ENCODE measurements at places on chromosomes 11 and 22.

- DNase-seq, result no peak
Observed at GRCh38 chr11:13857828-13858227, 104.7 kb upstream of the SPON1 start.

- no peak for DNase-seq
Observed at GRCh38 chr11:115806056-115806455, 301.8 kb upstream of the CADM1 start.

DNA sequence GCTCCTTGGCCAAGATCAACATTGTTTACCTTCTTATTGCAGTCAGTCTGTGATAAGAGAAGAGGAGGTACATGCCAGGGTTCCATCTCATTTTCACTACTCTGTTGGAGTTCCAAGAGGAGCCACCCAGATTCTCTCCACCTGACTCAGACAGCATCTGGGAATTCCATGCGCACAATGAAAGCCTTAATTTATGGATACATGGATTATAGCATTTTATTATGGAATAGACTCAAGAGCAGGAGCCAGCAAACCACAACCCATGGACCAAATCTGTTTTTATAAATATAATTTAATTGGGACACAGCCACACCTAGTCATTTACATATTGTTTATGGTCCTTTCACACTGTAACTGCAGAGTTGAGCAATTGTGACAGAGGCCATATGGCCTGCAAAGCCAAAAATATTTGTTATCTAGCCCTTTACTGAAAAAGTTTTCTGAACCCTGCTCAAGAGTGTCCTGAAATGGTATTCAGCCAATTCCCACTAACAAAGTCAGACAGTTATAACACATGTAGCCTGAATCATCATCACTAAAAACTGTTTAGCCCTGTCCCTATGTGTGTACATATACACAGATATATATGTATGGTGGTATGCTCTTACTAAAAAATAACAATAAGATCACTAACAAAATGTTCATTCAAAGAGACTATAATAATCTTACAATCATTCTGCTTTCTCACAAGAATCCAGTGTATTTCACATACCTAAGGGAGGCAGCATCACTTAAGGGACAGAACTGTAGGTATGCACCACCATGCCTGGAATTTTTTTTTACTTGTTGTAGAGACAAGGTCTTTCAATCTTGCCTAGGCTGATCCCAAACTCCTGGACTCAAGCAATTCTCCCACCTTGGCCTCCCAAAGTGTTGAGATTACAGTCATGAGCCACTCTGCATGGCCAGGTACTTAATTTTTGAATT, 104.5 kb upstream of the TEAD1 start:
- peak; percentile 14 for DNase-seq

DNA sequence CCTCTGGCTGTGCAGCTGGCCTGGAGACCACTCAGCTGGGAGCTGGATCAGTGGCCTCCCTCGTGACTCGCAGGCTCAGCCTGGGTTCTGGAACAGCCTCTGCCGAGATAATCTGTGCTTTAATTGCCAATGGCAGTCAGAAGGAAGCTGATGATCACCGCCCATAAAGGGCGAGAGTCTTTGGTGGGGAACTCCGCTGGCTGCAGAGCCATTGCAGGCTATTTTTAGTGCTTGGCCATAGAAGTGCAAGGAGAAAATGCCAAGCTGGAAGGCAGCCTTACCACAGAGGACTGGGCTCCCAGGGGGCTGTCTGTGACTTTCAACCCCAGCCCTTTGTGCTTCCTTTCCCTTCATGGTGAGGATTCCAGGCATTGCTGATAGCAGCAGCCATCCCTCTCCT, 62.2 kb upstream of the TENM4 start:
- DNase-seq, result no peak

GRCh38 chr22:38868886-38869381, 3.1 kb downstream of the CBX6 start:
- DNase-seq, result peak; percentile 74

- no peak for DNase-seq
Observed at GRCh38 chr22:49364398-49364797, 463.3 kb downstream of the BRD1 start.

DNA sequence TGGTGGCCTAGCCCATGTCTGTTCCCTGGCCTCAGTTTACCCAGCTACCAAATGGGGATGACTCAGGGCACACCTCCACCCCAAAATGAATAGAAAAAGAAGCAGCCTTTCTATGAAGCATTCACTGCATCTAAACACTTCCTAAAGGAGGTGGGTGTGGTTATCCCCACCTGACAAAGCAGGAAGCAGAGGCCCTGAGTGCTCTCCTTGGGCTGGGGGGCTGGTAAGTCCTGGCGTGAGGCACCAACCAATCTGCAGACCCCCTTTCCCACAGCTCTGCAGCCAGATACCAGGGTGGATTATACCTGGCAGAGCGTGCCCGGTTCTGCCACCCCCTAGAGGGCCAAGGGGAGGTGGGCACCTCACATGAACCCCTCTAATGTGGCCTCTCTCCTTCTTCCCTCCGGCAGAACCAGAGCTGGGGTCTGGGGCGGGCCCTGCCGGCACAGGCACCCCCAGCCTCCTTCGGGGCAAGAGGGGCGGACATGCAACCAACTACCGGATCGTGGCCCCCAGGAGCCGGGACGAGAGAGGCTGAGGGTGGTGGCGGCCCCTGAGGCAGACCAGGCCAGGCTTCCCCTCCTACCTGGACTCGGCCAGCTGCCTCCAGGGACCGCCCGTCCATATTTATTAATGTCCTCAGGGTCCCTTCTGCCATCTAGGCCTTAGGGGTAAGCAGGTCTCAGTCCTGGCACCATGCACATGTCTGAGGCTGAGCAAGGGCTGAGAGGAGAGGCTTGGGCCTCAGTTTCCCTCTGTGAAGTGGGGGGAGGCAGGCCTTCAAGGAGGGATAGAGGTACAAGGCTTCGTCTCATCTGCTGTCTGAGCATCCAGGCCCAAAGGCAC, 9.2 kb downstream of the RHBDD3 start:
- no peak for DNase-seq

- DNase-seq, result no peak
Observed at GRCh38 chr11:48011798-48012391, 31.5 kb downstream of the PTPRJ start.

GRCh38 chr22:33109514-33110430, 51.6 kb upstream of the SYN3 start:
- no peak for DNase-seq

- DNase-seq, result no peak
Observed at GRCh38 chr11:35178067-35178805, 39.3 kb downstream of the CD44 start.

DNA sequence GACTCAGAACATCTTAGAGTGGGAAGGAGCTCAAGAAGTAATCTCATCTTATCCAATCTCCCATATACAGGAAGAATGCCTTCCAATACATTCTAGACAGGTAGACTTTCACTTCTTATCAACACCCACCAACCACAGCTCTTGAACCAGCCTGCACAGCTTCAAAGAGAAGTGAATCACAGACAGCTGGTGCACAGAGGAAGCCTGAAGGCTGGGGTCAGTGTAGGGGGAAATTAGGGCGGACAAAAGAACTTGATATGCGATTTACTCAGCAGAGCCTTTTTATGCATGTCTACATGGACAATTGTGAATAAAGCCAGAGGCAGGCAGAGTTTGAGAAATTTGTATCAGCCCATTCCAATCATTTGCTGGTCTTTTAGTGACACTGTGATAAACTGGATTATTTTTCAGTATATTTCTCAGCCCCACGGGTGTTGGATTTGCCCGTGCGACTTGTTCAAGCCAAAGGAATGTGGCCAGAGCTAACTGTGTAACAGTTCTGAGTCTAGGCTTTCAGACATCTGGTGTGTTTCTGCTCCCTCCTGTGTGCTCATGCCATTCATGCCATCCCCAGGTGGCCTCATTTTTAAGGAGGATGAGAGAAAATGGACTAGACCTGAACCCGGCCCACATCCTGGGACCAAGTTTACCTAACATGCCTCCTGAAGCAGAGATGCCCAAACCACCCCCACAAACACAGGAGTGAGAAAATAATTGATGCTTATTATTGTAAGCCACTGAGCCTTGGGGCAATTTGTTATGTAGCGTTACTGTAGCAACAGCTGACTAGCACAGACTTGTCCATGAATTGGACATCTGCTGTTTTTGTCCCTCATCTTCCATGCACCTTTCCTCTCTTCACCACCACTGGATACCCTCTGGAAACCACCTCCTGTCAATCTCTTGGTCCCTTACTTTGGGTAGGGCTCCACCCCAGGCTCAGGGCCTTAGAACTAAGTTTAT, 137.5 kb upstream of the HSD17B12 start:
- DNase-seq, result no peak

DNA sequence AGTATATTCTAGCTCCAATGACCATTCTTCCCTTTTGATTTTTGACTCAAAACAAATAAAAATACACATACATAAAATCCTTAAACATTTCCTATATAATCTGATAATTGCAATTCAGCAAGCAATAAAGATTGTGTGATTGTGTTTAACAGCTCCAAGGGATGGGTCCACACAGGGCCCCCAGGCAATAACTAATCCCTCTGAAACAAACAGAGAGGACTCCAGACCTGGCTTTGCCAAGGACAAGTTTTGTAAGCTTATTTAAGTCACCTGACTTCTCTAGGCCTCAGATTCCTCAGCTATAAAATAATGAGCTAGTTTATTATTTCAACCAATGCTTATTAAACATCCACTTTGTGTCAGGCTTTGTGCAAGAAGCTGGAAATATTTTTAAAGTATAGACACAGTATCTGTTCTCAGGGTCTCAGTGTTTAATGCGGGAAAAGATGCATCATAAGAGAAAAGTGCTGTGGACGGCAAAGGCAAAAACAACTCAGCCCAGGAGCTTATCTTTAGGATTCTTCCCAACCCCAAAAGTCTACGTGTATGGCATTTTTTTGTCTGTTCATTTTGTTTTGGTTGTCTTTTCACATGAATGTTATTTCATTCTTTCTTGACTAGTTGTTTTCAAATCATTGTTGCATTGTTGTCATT, 20.1 kb downstream of the FZD4 start:
- no peak for DNase-seq

- no peak for DNase-seq
Observed at GRCh38 chr11:133545199-133545803, 13.0 kb upstream of the OPCML start.

DNA sequence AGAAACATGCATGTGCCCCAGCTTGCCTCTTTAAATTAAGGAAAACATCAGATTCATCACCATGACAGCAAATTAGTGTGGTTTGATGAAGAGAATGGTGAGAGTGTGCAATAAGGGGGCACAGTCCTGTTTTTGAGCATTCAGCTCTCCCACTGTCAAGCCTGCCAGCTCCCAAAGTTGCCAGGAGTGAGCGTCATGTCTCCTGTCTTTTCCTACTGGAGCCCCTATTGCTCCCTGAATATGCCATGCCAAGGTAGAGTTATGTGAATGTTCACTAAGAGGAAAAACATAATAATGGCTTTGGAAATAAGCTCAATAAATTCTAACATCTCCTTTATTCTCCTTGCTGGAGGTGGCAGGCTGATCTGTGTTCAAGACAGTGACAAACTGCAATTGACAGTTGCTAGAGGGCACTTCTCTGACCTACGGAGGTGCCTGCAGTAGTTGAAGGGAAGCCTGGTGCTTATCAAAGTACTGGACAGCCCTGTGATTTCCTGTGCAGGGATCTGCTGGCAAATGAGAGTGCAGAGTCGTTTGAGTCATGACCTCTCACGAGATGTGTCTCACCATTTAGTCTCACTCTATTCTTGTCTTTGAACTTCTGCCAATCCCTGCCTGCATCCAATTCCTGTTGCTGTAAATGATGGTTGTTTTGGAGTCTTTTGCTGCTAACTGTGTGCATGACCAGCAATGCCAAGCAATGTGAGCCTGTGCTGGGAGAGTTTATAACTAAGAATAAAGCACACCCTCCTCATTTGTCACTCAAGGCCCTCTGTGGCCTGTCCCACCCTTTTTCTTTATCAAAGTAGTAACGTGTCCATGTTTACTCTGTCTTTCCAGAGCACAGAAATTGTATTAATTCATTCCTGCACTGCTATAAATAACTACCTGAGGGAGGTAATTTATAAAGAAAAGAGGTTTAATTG, 34.8 kb downstream of the MRGPRX2 start:
- no peak for DNase-seq

DNA sequence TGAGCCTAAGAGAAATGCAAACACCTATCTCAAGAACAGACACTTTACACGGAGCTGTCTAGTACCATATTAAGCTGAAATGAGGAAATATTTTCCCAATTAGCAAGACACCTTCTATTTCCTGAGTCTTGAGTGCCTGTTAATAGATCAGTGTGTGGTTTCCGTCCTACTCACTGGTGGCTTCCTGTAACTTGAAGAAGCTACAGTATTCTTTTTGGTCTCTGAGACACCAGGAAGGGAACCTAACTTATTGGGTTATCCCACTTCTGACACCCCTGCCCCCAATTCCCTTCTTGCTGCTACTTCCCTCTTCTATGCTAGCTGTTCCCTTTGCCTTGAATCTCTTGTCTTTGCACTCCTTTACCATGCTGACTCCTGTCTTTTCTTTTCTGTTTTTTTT, 92.7 kb downstream of the FDX1 start:
- DNase-seq, result no peak

DNA sequence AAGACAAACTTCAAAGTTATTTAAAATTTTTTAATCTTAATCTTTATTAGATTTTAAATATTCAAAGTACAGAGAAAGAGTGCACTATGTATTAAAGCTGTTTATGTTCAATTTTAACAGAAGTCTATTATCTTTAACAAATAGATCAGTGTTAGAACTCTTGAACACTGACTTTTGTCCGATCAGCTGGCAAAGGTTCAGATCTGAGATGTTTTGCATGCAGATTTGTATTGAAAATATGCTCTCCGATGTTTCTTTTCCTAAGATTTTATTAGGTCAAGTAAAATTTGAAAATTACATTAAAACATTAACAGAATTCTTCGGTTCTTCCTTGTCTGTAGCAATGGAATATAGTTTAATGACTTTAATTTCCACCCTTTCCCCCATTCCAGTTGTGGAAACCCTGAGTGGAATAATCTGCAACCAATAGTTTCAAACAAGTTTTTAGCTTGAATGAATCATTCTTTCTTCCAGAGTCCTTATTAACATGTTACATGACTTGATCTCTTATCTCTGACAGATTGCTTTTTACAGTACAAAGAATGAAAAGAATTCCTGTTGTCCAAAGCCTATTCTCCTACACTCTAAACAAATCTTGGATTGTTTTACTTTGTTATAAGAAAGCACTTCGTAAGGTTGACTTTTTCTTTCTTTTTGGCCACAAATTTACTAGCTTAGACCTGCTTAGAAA, 11.4 kb upstream of the TCP11L1 start:
- DNase-seq, result no peak

DNA sequence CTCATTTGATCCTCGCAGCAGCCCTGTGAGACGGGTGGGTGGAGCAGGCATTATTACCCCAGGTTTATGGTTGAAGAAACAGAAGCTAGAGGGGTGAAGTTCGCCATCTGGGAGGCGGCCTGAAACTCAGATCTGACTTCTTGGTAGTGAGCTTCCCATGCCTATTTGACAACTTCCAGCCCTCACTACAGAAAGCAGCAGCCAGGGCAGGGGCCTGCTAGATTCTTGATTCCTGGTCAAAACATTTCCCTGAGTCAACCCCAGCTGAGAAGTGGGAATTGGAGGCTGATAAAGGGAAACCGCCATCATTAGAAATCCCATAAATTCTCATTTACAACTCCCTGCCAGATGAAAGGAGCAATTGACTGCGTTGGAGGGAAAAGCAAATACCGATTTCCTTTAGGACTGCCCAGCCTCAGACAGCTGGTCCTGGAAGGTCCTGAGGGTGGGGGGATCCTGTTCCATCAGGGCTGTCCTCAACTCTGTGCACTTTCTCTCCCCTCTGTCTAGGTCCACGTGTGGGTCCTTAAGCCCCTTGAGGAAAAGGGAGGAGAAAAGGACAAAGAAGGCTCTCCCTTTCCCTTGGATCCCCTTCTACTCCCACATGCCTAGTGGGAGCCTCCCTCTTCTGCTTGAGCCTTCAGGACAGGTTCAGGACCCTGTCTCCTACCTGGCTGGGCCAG, 10.2 kb upstream of the NECTIN1 start:
- no peak for DNase-seq

GRCh38 chr11:114132417-114132816, 72.9 kb downstream of the ZBTB16 start:
- DNase-seq, result no peak

Measured in HTR-8/SVneo (cell line).